ENCODE measurements at places on chromosomes 7 and 10.

DNA sequence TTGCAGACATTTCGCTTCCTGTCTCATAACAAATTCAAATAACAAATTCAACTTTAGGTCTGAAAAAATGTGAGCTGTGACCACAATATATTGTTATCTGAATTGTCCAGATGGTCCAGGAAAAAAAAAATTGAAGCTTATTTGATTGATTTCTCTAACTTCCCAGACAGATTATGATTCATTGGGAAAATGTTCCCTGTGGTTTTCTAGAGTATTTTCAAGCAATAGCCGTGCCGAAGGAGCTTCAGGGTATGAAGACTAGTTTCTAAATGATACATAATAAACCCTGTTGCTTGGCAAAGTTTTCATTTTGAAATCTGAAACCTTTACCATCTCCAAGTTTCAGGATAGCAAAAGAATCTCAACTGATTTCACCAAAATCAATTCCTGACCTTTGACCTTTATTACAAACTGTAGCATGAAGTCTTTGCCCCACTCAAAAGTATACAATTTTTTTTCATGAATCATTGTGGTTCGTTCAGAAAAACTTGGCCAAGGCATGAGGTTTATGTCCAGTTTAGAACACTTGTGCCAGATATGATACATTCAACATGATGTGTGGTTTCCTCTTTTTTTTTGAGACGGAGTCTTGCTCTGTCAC lies 109.9 kb downstream of the JCAD start:
- DNase-seq = no peak

- no peak for DNase-seq
Observed at GRCh38 chr10:66981361-66982052, 55.7 kb downstream of the LRRTM3 start.

DNA sequence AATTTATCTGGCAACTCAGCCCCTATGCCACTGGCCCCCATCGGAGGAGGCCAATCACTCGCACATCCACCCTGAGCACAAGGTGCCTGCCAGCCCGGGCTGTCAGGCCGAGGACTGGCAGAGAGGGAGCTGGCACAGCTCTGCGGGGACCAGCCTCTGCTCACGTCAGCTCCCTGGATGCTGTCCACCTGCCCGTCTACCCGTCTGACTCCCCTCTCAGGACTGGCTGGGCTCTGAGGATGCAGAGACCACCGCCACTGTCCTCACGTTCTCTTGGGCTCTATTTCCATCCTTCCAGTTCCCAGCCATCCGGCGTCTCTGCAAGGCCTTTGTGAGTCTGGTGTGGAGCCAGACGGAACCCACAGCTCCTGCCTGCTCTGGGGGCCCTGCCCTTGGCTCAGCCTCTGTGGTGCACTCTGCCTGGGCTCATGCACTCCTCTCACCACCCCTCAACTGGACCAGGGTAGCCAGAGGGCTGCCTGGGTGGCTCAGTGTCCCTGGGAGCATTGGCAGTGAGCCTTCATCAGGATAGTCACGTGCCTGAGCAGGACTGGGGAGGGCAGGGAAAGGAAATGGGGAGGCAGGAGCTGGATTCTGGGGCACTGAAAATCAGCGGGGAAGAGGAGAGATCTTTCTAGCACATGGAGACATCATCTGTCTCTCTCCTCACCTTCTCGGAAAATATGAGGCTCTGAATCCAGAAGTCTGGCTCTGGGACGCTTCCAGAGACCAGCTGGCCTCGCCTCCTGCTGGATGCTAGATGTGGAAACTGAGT lies 38.0 kb upstream of the PCBD1 start:
- DNase-seq = no peak

- DNase-seq = no peak
Observed at GRCh38 chr7:135282561-135283254, 49.1 kb downstream of the STRA8 start.

DNA sequence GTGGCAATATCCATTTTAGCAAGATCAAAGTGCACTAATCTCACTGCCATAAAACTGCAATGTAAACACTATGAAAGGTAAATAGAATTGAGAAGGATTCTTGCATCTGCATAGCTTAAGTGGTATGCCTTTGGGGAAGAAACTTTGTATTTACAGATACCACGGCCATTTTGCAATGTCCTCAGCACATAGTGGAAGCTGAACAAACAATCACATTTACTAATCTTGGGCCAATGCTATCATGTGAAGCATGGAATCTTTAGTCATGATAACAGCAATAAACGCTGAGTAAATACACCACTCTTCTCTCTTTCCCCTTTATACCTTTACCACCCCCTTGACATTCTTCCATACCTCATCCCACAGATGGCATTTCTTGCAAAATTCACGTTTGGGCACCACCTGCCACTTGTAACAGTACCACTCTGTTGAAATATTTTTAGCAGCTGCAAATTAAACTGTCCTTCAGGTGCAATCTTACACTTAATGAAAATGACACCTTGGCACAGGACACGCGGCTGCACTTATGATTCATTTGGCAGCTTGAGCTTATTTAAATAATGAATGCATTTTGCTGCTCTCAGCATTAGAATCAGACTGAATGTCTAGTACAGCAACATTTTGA lies 171.8 kb downstream of the SEMA3A start:
- DNase-seq = no peak

- no peak for DNase-seq
Observed at GRCh38 chr10:80612261-80612660, 74.6 kb downstream of the SH2D4B start.

- no peak for DNase-seq
Observed at GRCh38 chr7:91193141-91193540, 71.1 kb upstream of the FZD1 start.

DNA sequence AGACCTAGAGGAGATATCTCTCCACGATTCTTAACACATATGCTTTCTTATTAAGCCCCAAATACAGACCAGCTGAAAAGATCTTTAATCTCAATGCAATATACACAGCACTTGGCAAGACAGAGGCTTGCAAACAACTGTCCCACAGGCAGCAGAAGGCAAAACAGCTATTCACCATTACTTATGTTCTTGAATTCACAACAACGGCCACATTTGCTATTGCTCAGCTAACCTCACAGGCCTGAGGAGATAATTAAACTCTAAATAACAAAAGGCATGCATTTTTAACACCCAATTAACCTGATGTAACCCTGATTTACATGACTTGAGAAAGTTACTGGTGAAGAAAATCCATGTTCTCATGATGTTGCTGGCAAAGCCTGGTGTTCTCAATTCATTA lies 216.4 kb downstream of the CRPPA start:
- no peak for DNase-seq

GRCh38 chr10:43411536-43411935 lies 2.5 kb upstream of the HNRNPF start:
- no peak for DNase-seq

DNA sequence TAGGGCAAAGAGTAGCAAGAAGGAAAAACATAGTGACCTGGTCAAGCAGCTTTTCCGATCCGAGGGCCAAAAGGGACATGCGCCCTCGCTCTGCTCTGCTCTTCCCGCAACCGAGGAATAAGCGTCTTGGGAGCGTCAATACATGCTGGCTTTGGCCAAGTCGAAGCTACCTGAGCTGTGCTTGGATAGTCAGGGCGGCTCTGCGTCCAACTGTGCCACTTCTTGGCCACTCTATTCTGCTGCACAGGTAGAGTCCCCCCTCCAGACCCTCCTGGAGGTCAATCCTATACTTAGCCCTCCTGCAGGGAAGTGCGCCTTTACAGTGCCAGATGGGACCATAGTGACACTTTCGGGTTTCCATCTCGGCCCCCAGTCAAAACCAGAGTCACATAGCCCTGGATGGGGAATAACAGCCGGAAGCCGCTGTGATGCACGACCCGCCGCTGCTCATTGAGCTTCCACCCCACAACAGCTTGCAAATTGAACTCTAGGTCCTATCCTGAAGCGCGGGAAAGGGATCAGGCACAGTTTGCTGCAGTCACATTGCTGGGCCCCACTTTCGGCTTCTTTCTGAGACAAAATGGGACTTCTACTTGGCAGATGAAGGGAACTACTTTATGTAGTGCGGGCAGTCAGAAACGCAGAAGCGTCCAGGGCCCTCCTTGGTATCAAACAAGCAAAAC lies 1.1 kb upstream of the HPSE2 start:
- DNase-seq = no peak

GRCh38 chr10:22681783-22682183 lies 32.6 kb downstream of the PIP4K2A start:
- DNase-seq = no peak

DNA sequence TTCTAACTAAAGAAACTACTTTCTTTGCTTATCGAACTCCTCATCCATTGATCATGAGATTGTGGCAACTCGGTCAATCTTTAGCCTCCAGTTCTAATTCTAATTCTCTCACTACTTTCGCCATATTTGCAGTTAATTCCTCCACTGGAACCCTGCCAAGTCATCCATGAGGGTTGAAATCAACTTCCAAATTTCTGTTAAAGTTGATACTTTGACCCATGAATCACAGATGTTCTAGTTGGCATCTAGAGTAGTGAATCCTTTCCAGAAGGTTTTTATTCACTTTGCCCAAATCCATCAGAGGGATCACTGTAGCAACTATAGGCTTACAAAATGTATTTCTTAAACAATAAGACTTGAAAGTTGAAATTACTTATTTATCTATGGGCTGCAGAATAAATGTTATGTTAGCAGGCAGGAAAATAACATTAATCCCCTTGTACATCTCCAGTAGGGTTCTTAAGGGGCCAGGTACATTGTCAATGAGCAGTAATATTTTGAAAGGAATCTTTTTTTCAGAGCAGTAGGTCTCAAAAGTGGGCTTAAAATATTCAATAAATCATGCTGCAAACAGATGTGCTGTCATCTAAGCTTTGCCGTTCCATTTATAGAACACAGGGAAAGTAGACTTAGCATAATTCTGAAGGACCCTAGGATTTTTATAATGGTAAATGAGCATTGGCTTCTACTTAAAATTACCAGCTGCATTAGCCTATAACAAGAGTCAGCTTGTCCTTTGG lies 39.4 kb downstream of the CCDC71L start:
- DNase-seq = no peak

- DNase-seq = no peak
Observed at GRCh38 chr7:19916046-19916445, 142.6 kb upstream of the TMEM196 start.

- DNase-seq = no peak
Observed at GRCh38 chr7:25026156-25026555, 46.2 kb upstream of the OSBPL3 start.

DNA sequence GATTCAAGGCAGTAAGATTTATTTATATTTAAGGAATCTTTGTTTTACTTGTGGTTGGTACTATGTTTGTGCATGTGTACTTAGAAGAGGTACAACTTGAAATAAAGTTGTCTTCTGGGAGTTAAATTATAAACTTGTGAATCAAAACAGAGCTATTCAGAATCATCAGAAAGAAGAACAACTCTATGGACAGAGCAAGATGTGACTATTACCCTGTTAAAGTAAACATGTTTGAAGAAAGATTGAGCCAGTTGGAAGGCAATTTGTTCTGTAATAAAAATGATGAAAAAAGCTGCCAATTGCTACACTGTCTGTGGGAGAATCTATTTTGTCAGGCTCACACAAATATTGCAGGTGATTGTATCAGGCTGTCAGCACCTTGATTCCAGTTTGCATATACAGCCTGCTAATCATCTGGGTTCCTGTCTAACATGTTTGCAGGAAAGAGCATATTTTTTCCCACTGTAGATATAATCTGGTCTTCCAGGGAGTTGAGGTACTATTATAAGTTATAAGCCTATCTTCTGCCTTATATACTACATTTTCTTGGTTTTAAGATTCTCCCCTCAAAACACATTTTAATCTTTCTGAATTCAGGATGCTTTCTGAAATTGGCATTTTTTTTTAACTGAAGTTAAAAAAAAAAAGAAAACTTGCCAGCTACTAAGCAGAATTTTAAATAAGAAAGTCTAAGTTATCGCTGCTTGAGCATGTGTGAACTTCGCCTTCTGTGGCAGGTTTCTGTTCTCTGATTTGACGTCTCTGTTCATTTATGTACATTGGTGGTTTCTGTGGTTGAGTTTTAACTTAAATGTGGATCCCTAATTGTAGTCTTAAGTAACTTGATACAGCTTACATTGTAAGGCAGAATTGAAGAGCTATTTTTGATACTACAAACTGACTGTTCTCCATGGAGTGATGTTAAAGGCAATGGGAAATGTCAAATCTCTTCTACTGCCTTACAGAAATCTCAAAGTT lies 46.0 kb downstream of the ZNRF2 start:
- DNase-seq = no peak

- no peak for DNase-seq
Observed at GRCh38 chr7:139635526-139636302, 112.2 kb downstream of the CLEC2L start.

DNA sequence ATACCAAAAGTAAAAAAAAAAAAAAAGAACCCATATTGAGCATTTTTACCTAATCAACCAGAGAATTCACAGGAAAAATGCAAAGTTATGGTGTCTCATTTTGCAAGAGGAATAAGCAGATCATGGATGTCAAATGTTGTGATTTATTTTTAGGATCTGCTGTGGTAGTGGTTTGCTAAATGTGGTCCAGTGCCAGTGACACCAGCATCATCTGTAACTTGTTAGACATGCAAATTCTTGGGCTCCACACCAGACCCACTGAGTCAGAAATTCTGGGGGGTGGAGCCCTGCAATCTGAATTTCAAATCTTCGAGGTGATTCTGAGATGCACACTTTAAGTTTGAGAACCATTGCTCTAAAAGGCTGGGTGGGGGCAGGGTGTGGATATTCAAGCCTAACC lies 30.1 kb upstream of the ZEB1 start:
- no peak for DNase-seq

DNA sequence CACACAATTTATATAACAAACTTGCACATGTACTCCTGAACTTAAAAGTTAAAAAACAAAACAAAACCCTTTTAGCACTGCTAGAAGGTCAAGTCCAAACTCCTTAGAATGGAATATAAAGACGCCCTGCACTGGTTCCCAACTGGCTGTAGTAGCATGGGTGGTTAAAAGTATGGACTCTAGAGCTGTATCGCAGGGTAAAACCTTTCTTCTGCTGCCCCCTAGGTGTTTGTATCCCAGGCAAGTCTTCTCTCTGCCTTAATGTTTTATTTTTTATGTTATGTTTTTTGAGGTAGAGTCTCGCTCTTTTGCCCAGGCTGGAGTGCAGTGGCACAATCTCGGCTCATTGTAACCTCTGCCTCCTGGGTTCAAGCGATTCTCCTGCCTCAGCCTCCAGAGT lies 35.2 kb downstream of the LSMEM1 start:
- DNase-seq = no peak

DNA sequence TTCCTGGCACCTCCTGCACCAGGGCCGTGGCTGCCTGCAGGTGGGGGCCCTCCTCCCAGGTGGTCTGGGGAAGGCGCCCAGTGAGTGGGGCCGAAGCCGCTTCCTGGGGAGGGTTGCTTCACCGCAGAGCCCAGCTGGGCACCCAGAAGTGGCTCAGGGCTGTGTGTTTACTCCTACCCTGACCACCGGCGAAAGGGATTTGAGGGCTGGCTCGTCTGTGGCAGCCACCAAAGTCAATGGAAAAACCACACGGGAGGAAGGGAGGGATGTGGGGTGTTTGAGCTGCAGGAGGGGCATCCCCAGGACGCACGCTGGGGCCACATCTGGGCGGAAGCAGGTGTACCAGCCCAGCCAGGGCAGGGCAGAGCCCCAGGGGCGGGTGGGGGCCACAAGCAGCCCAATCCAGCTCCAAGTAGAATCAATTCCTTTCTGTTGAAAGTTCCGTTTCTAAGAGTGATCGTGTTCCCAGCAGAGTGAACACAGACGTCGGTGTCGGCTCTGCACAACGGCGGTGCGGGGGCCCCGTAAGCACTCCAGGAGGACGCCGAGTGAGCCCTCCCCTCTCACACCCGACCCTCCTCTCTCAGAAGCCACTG lies 69.9 kb downstream of the FOXL3 start:
- no peak for DNase-seq

Data from progenitor cell of endocrine pancreas (in vitro differentiated cells).